ENCODE measurements at places on chromosomes 16 and 17.

DNA sequence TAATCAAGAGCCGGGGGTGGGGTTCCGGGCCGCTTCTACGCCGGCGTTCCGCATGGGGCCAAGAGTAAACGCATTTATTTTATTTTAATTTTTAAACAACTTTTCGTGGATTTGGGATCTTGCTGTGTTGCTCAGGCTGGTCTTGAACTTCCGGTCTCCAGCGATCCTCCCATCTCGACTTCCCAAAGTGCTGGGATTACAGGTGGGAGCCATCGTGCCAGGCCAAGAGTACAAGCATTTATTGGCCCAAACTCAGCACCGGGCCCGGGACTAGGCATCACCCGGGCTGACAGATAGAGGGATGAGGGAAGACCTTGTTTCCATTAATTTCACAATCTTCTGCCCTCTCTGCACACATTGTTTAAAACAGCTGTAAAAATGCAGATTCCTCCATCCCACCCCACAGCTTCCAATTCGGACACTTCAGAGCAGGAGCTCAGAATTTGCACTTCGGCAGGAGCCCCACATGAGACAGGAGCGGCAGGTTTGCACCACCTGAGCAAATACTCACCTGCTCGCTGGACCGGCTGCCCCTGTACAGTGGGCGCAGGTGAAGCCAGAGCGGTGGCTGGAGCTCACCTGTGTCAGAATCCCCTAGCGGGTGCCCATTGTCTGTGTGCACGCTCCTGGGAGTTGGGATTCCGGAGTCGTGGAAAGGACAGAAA is 663 bp upstream of the GINS2 start:
- DNase-seq: no peak

DNA sequence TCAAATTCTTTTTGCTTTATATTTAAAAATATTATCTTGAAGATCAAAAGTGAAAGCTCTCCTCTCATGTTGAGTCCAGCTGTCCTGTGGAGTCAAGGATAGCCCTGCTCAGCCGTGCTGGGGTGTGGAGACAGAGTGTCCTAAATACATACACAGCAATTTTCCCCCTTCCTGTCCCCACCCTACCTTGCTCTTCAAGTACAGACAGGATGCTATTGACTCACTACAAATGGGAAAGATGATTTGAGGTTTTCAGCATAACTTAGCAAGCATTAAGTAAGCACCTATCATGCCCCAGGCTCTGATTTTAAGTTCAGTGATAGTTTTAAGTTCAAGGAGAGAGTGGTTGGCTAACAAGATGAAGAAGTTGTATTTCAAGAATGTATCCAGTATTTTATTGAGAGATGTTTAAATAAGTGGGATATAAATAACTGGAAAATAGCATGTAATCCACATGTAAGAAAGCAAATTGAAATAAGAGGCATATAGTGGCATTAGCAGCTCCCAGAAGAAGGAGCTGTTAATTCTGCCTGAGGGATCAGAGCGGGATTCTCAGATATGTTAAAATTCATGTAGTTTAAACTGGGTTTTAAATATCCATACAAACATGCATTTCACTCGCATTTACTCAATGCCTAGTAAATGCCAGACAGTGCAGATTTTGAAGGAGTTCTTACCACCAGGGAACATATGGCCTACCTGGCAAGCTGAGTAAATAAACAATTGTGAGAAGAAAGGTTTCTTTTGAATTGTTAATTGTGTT is 183.5 kb upstream of the ANKFN1 start:
- DNase-seq: no peak

DNA sequence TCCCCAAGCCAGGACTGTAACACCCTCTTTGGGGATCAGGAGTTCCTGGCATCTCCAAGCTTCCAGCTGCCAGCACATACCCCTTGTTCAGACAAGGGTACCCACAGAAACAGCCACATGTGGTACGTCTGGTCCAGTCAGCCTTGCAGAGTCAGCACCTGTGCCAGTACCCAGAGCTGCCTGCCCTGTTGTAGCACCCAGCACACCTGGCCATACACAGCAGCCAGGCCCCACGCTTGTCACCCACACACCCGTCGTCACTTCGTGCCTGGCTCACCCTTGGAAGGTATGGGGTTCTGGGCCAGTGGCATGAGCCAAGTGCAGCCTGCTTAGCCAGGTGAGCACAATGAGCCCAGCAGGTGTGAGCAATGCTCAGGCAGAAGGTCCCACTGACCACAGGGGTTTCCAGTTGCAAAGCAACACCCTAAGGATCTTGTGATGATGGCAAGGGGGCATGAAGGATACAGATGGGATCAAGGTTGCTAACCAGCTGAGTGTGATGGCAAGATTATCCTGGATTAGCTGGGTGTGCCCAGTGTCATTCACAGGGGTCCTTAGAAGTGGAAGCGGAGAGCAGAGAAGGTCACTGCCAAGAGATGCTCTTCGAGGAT is 202.3 kb downstream of the CPPED1 start:
- DNase-seq: no peak

GRCh38 chr16:3065069-3065741 is at the start of gene IL32:
Gene IL32 (plus strand): TSS chr16:3065640. CDS start chr16:3065812, 172 bp downstream.
- DNase-seq: peak; percentile 72

GRCh38 chr17:45784741-45785479 is 790 bp downstream of the CRHR1 start:
- peak; percentile 20 for DNase-seq

DNA sequence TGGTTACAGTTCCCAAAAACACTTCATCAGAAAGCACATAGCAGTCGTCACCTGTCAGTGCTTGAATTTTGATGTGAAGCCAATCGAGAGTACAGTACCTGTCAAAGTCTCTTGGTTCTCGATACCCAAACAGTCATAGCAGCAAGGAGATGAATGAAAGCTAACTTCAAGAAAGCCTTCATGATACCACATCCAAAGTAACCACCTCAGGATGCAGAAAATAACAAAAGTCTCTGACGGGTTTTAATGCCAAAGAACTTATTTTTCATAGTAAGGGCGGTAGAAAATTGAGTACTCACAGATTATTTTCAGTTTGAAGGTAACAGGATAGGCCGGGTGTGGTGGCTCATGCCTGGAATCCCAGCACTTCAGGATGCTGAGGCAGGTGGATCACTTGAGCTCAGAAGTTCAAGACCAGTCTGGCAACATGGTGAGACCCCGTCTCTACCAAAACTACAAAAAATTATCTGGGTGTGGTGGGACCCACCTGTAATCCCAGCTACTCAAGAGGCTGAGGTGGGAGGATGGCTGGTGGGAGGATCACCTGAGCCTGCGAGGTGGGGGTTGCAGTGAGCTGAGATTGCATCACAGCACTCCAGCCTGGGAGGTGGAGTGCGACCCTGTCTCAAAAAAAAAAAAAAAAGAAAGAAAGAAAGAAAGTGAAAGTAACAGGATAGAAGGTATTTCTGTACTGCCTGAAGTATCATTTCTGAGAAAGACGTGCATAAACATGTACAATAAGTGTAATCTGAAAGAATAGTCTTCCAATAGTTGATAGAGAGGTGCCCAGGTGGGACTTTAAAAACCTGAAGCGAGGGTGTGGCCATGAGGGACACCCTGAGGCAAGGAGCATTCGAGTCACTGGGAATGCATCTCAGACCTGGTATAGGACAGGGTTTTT is 15.4 kb downstream of the MFSD11 start:
- DNase-seq: peak; percentile 71

GRCh38 chr17:81891303-81891552 is 158 bp downstream of the ALYREF start:
- DNase-seq: no peak

DNA sequence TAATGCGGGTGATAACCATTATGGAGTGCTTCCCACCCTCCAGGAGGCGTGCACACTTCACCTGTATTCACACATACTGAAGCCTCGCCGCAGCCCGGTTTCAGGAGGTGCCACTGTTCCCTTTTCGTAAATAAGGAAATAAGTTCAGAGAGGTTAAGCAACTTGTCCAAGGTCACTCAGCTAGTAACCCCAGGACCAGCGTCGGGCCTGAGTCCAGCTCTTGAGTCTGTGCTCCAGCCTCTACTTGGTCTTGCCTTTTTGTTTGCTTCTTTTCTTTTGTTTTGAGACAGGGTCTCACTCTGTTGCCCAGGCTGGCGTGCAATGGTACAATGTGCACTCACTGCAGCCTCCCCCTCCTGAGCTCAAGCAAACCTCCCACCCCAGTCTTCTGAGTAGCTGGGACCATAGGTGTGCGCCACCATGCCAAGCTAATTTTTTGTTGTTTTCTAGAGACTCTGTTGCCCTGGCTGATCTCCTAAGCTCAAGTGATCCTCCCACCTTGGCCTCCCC is 63.5 kb upstream of the CIBAR2 start:
- no peak for DNase-seq

GRCh38 chr16:17930280-17930679 is 406.3 kb downstream of the NPIPA8 start:
- no peak for DNase-seq

- DNase-seq: peak; percentile 88
These were observed 1.8 kb upstream of the SOST start for GRCh38 chr17:43760254-43760852.

DNA sequence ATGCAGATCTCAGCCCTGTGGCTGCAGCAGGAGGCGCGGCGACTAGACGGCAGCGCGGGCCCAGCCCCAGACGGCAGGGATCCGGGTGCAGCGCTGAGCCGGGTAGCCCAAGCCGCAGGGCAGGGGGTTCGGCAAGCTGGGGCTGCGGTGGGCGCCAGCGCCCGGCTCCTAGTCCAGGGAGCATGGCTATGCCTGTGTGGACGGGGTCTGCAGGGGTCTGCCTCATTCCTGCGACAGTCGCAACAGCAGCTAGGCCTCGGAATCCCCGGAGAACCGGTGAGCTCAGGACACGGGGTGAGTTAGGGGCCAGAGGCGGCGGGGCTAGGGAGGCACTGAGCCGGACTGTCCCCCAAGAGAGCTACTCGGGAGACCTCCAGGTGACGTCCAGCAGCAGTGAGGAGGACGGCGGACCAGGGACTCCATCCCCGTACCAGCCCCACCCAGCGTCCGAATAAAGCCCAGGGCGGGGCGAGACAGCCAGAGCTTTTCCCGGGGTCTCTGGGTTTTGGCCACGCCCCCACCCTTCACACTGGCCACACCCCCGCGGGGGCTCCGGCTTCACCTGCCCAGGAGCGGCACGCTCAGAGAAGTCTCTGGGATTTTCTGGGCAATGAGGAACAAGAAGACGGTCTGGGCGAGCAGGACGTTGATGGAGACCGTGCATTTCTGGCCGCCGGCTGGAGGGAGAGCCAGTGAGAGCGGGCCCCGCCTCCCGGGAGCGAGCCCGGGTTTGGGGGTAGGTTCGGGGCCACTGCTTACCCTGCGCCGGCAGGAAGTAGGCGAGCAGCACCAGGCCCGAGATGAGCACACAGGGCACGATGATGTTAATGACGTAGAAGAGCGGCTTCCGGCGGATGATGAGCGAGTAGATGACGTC is 1.1 kb downstream of the C17orf107 start:
- DNase-seq: peak; percentile 88

DNA sequence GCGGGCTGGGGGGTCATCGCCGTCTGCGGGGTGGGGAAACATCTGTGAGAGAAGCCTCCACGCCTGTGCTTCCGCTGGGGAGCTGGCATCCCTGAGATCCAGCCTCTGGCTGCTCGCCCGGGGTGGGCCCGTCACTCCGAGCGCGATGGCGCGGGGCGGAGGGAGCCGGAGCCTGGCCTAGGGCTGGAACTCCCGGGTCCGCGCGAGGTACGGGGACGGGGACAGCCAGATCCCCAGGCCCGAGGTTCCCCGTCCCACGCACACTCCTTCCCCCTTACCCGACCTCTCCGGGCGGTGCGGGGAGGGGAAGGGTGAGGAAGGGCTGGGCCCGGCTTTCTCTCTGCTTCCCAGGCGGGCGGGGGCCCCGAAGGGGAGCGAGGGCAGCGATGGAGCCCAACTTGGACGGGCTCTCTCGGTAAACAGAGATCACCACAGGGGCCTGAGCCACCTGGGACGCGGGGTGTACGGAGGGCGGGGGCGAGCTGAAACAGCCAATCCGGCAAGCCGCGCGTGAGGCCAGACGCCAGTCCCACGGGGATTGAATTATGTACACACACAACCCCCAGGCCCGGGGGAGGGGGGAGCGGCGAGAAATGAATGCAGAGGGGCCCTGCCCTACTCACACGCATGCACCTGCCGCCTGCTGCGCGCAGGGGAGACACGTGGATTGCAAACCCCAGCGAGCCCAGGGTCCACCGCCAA is at the start of gene SLC16A11:
Gene SLC16A11 (minus strand): TSS at position 596 of the 702 bp plus-strand sequence. CDS start 579 bp downstream, at position 17.
- DNase-seq: peak; percentile 71

GRCh38 chr16:19707569-19708295 is 10.3 kb downstream of the KNOP1 start:
- no peak for DNase-seq

DNA sequence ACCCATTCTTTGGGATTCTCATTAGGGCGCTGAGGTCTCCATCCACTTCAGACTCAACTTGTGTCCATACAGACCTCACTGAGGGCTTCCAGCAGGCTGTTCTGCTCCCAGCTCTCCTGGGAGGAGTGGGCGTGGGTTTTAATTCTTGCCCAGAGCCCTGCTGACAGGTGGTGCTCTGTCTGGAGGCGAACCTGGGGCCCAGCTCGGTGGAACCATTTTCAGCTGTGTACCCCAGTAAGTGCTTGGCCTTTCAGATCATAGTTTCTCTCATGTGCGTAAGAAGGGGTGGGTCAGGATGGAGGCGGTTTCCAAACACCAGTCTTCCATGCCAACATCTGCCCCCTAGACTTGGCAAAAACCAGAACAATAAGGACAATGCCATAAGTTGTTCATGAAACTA is 21.4 kb upstream of the NKD1 start:
- no peak for DNase-seq

DNA sequence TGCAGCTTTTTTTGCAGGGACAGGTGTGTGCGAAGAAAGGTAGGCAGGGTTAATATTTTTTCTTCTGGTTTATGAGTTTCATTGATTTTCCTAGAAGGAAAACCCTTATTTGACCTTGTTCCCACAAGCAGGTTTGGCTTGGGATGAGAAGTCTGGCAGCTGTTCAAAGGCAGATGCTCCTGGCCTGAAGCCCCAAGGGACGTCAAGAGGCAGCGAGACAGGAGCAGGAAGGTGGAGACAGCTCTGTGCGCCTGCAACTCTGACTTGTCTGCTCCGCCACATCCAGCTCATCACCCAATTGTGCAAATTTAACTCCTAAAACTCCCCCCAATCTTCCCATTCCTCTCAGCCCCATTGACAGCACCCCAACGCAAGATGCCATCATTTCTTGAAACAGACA is 136.8 kb upstream of the XYLT1 start:
- DNase-seq: no peak

DNA sequence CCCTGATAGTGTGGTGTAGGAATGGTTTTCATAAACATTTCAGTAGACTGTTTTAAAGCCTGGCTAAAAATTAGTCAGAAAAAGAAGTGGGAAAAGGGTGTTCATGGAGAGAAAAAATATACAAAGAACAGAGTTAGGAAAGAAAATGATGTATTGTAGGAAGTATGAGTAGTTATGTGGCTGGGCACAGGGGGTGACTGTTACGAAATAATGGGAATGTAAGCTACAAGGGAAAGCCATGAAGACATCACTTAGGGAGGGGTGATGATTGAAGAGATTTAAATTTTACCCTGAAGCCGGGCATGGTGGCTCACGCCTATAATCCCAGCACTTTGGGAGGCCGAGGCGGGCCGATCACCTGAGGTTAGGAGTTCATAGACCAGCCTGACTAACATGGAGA is 55.3 kb downstream of the NUP88 start:
- DNase-seq: no peak

- no peak for DNase-seq
These were observed 18.0 kb upstream of the CACNG1 start for GRCh38 chr17:67026341-67026740.

Data from CD4-positive, alpha-beta T cell treated with Interleukin-4 for 1 hour (primary cell).